ENCODE measurements at places on chromosomes 3 and 15.

- no peak for DNase-seq
These were observed 140.0 kb downstream of the SNRK start for GRCh38 chr3:43426388-43426787.

GRCh38 chr3:156533205-156533604, 21.7 kb downstream of the SSR3 start:
- DNase-seq, result no peak

- no peak for DNase-seq
These were observed 291.4 kb upstream of the UMPS start for GRCh38 chr3:124438813-124439212.

GRCh38 chr15:76107169-76107568, 47.4 kb downstream of the TMEM266 start:
- no peak for DNase-seq

- DNase-seq, result no peak
These were observed 291.8 kb downstream of the UBE2E2 start for GRCh38 chr3:23494967-23495366.

GRCh38 chr3:114362815-114363214, 69.0 kb downstream of the TIGIT start:
- DNase-seq, result no peak

GRCh38 chr15:95987886-95988573, 342.5 kb upstream of the NR2F2 start:
- no peak for DNase-seq

DNA sequence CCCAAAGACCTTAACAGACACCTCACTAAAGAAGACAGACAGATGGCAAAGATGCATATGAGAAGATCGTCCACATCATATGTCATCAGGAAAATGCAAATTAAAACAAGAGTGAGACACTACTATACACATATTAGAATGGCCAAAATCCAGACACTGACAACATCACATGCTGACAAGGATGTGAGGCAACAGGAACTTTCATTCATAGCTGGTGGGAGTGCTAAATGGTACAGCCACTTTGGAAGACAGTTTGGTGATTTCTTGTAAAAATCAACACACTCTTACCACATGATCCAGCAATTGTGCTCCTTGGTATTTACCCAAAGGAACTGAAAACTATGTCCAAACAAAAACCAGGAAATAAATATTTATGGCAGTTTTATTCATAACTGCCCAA, 17.6 kb downstream of the CHDH start:
- DNase-seq, result no peak

DNA sequence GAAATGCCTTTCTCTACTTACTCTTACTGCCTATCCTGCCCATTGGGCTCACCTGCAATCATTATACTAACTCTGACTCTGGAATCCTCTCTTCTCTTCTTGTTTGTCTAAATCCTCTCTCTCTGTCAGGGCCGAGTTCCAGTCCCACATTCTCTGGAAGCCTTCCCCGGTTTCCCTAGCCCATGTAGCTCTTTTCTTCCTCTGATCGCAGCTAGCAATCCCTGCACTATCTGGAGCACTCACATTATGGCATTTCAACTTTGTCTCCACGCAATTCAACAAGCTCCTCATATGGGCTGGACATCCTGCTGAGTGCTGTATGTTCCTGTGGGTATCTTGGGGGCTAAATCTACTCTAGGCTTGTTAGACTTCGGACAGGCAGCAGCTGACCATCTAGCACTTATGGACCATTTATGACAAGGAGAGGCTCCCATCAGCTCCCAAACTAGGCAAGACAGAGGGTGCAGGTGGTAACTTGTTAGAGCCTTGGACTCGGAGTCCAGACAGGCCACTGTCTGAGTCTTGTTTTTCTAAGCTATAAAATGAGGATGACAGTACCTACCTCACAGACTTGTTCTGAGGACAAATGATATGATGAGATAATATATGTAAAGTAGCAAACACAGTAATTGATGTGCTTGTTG, 58.3 kb downstream of the EPHB3 start:
- no peak for DNase-seq

GRCh38 chr3:81741216-81741615, 20.2 kb downstream of the GBE1 start:
- no peak for DNase-seq

DNA sequence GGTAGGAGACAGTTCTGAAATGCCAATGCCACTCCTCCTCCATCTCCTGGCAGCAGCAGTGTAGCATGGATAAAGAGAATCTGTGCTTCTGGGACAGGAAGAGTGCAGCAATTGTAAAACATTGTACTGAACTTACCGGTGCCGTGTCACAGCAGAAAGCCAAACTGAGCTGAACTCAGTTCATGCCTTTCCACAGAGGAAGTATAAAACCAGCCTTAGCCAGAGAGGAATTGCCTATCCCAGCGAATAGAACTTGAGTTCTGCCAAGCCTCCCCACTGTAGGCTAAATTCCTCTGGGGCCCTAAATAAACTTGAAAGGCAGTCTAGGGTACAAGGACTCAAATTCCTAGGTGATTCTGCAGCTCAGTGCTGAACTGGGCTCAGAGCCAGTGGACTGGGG, 148.8 kb downstream of the SLC9A9 start:
- DNase-seq, result no peak

DNA sequence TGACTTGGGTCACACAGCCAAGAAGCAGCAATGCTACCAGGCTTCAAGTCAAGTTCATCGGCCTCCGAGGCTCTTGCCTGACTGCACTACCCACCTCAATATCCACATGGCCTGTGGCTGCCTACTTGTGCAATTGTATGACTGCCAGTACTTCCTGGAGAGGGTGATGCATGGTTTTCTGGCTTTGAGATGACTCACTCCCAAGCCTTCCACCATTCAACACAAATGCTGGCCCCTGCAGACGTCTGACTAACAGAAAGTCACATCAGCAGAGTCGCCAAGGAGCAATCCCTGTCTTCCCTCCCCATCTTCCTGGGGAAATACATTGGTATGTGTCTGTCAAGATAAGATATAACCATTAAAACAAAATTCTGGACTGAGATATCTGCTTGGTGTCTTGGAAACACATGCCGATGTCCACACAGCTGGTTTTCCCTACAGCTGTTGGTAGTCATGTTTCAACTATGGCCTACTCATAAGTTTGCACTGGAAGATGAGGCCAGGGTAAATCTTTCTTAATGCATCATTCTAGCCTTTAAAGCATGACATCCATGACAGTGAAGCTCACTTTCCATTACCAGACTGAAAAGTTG, 79.6 kb upstream of the SPATA12 start:
- no peak for DNase-seq

GRCh38 chr3:107384907-107385306, 7.7 kb downstream of the CCDC54 start:
- DNase-seq, result no peak

- DNase-seq, result no peak
These were observed 6.0 kb upstream of the GRAMD1C start for GRCh38 chr3:113832477-113833164.

All from stimulated activated naive B cell treated with anti-CD40 and anti-IgM and Interleukin-4, amounts not matched to agents 10 μg/mL and 1 μg/mL and 100 μg/mL, for 72 hours (primary cell).